ENCODE measurements at places on chromosomes 2 and 18.

DNA sequence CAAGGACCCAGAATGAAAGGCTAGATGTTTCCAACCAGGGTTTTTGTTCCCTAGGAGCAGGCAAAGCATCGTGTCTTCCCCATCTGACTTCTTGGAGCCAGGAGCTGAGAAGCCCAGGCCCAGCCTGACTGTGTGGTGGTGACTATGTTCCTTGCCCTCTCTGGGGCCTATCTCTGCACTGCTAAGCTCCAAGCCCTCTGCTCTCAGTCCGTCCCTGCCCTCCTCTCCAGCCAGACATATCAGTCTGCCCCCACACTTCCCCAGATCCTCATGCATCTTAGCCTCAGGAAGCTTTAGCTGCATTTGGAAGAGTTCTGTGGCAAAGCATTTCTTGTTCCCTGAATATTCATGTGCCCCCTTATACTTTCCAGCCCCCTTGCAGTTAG lies 196.6 kb downstream of the CYP26B1 start:
- DNase-seq: no peak

GRCh38 chr18:35457140-35457704 lies 40.5 kb downstream of the INO80C start:
- DNase-seq: no peak

- DNase-seq: no peak
These were observed 326.2 kb upstream of the FSHR start for GRCh38 chr2:49480520-49480919.

- no peak for DNase-seq
These were observed 15.0 kb downstream of the KCNJ13 start for GRCh38 chr2:232761301-232761907.

DNA sequence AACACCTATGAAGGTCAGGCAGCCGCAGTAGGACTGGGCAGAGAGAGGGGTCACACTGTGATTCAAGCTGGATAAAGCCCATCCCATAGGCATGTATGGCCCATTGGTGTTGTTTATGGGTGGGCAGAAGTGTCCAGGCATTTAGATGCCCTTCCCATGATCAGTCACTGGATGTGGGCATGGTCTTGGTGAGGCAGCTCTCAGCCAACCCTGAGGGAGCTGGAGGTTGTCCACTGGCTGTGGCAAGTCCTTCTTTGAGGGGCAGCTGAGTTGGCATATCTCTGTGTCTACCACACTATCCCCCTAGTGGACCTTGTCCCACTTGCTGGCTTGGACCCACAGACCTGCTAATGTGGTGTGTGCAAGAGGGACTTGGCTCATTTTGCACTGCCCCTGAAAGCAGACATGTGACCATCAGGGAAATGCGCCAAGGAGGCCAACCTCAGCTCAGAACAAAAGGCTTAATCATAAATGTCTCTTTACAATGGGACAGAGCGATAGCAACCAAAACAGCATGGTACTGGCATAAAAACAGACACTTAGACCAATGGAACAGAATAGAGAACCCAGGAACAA lies 82.0 kb downstream of the TMEM17 start:
- no peak for DNase-seq

DNA sequence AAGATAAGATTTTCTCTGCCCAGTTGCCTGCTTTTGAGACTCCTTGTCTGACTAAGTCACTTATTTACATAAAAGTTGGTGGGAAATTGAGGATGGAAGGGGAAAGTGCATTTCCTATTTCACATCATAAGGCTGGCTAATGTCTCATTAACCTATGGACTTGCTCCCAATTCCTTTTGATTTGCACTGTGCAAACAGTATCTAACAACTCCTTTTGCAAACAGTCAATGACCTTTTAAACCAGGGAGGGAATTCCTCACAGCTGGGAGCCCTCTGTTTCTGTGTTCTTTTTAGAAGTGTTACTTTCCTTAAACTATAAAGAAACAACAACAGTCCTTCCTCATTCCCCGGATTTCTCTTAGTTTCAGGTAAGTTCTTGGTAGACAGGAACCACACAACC lies 272.8 kb downstream of the RND3 start:
- DNase-seq: no peak

GRCh38 chr2:29881089-29881730 lies 40.2 kb downstream of the ALK start:
- no peak for DNase-seq

DNA sequence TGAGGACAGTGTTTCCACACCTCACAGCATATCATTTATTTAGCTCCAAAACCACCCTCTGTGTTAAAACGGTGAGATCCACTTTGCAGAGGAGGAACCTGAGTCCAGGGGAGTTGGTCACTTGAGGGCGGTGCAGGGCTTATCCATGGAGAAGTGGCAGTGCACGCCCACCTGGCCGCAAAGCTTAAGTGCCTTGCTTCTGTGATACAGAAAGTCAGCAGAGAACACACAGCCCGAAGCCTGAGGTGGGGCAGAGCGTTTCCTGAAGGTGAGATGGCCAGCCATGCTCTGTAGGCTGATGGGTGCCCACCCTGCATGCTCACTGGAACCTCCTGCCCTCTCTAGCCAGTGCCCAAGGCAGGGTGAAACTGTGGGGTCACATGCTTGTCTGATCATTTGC lies 87.3 kb downstream of the SH3RF3 start:
- DNase-seq: no peak

GRCh38 chr2:190382851-190383250 lies 25.3 kb upstream of the MFSD6 start:
- DNase-seq: no peak

GRCh38 chr2:209988010-209988409 lies 14.4 kb upstream of the RPE start:
- no peak for DNase-seq

- no peak for DNase-seq
These were observed 96.4 kb downstream of the RNF144A start for GRCh38 chr2:7013471-7014160.

- no peak for DNase-seq
These were observed at the start of gene GALNT1 for GRCh38 chr18:35581546-35581897. GALNT1 (plus strand) TSS chr18:35581740; CDS start chr18:35654663, 72,923 bp downstream.

GRCh38 chr2:213069531-213069930 lies 81.9 kb downstream of the IKZF2 start:
- DNase-seq: no peak

DNA sequence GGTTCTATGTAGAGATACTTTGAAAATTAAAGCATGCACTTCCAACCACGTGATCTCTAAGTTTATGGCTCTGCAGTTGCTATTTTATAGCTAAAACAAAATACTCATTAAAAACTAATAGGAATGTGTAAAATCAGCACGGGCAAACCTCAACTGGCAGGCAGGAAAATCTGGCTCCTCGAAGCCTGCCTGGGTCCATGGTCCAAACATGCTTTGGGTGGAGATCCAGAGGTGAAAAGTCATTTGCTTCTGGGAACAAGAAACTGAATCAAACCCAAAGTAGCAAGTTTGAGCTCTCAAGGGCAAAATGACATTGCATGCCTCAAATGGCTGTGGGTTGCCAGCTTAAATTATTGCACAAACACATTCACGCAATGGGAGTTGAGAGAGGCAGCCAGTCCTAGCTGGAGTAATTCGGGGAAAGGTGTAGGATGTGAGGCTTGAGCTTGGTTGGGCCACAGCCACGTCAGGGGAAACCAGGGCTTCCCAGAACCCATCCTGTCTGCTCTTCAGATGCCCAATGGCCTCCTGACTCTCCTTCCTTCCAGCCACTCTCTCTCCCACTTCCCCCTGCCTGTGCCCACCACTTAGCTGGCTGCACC lies 75.2 kb upstream of the LCLAT1 start:
- no peak for DNase-seq

DNA sequence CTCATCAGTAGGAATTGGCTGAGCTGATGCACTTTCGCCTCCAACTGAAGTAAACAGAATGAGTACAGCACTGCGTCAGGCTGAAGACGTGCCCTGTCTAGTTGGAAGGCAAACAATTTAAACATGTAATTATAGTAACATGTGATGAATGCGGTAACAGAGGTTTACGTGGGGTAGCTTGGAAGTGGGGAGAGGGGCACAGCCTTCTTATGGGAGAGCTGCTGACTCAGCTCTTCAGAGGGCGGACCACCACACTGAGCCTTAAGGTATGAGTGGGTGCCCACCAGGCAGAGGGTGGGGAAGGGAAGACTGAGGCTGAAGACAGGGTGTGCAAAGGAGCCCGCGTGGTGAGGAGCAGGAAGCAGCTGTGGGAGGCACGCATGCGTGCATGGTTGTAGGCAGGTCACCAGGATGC lies 6.2 kb upstream of the EHD3 start:
- DNase-seq: no peak

- DNase-seq: no peak
These were observed 95.1 kb downstream of the STRN start for GRCh38 chr2:36871068-36871707.

GRCh38 chr18:36620788-36621187 lies 208.0 kb downstream of the TPGS2 start:
- no peak for DNase-seq

DNA sequence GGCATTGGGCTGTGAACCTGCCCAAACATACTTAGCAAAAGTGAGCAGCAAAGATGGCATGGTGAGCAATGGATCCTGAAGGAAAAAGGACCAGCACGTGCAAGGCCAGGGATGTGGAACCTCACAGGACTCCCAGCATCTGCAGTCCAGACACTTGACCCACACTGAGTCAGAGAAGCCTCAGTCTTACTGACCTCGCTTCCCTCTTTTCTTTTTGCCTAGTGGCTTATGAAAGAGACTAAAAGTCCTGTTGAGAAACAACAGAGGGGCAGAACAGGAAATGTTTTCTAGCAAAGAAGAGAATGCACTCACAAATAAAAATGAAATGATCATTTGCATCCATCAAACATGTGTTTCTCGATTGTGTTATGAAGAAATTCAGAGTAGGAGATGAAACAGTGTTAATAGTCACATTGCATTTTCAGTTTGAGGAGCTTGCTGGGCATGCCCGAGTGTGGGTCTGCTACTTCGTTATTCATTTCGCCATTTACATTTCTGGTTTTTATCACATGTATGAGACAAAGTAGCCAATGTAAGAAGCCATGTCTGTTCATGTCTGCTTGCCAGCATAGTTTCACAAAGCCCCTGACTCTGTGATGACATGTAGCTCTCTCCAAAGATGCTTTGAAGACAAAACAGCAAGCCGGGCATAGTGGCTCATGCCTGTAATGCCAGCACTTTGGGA lies 118.4 kb downstream of the INO80D start:
- no peak for DNase-seq

DNA sequence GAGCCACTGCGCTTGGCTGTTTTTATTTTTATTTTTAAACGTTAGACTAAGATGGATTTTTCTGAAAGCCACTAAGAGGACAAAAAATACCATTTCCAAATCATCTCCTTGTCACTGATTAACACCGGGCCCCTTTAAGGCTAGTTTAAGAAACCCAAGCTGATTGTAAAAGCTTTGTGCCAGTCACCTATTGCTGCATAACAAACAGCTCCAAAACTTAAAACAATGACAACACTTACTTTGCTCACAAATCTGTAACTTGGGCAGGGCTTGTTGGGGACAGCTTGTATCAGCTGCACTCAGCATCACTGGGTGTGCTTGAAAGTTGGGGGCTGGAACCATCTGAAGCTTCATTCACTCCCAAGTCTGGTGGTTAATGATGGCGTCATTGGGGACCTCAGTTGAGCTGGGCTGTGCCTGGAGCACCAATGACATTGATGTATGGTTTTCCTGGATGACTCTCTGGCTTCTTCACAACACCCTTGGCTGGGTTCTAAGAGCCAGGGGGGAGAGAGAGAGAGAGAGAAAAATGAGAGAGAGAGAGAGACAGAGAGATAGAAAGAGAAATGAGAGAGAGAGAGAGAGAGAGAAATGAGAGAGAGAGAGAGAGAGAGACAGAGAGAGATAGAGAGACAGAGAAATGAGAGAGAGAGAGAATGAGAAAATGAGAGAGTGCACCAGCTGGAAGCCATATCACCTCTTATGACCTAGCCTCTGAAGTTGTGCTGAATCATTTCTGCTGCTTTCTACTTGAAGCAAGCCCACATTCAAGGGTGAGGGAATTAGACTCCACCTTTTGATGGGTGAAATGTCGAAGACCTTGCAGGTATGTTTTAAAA lies 26.0 kb upstream of the ATG16L1 start:
- DNase-seq: no peak

DNA sequence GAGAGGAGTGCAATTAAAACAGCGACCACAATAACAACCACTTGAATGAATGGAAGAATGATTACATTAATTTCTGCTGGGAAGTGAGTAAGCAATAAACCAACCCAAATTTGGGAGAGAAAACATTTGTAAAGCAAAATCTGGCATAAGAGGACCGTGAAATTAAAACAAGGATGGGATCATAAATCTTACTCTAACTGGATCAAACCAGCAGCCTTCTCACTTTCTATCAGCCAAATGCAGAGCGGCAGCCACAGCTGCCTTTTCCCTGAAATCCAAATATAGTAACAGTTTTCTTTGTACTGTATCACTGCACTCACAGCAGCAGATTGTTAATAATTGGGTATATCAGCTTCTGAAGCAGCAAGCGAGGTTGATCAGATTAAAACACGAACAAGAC lies 245.2 kb upstream of the REG3G start:
- DNase-seq: no peak

DNA sequence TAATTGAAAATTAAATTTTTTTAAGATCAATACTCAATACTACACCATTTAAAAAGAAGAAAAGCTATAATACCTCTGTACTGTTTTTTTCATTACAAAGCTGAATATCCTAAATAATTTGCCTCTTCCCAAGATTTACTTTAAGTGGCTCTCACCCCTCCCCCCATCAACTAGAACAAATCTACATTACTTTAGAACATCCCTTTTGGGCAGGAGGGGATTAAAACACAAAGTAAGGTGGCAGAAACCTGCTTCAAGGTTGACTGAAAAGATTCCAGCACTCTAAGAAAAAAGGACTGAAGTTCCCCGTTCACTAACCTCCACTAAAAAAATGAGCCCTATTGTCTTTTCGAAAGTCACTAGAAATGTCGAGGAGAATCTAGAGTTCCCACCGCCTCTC lies 42.3 kb downstream of the SLC38A11 start:
- DNase-seq: no peak

DNA sequence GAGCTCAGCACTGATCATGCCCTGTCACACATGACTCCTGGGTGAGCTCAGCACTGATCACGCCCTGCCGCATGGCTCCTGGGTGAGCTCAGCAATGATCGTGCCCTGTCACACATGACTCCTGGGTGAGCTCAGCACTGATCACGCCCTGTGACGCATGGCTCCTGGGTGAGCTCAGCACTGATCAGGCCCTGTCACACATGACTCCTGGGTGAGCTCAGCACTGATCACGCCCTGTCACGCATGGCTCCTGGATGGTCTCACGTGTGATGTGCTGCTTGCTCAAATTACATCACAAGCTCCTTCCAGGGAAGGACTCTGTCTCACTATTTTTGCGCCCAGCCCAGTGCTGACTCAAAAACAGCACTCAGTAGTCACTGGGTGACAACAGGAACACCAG lies 258.0 kb downstream of the HDAC4 start:
- DNase-seq: no peak

GRCh38 chr2:106959975-106960682 lies 74.2 kb upstream of the ST6GAL2 start:
- DNase-seq: no peak

All from stimulated activated CD4-positive, alpha-beta T cell treated with anti-CD3 and anti-CD28 coated beads, Interleukin-4, amount 100 ng/mL, for 4 hours (primary cell).